HL-60 (cell line): ENCODE measurements at places on chromosomes 7 and 10.
A peak's percentile ranks its signal among the peaks of the same experiment; 100 is the strongest.

- DNase-seq = no peak
Observed at GRCh38 chr7:47757921-47758411, 176.1 kb upstream of the TNS3 start.

DNA sequence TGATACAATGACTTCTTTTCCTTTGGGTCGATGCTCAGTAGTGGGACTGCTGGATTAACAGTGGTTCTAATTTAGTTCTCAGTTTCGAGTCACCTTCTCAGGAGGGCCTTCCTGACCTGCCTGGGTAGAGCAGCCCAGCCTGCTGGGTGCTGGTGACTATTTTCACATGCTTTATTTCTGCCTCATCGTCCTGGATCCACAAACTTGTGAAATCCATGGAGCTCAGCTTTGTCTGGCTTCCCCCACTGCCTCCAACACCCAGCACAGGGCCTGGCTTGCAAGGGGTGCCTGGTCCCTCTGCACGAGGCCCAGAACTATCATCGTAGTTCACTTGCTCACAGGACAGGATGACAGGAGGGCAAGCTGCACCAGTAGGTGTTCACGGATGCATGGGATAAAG lies 46.9 kb downstream of the SPOCK2 start:
- no peak for DNase-seq

GRCh38 chr7:29859524-29860185 lies 53.3 kb downstream of the WIPF3 start:
- DNase-seq = peak; percentile 65

DNA sequence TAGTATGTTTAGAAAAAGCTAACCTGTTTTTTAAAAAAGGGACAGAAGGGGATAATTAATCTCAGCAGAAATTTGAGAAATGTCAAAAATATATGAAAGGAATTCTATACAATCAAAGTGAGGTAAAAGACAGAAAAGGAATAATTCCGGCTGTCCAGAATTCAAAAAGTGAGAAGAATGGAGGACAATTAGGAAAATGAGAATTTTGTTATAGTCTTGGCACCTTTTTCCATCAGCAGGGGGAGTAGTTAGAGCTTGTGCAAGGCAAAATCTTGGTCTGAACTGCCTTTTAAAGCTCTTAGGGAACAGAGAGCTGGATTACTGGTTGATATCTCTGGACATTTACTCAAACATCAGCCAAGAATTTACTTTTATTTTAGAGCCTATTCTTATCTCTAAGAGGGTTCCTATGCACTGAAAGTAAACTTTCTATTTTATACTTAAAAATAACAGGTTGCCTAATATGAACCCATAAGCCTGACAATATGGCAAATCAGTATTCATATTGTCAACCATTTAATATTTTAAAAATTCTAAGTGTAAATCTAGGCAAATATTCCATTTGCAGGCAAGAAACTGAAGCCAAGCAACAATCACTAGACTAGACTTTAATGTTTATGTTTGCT lies 185.6 kb downstream of the ANK3 start:
- no peak for DNase-seq

- DNase-seq = no peak
Observed at GRCh38 chr7:4234886-4235285, 447.2 kb upstream of the FOXK1 start.

DNA sequence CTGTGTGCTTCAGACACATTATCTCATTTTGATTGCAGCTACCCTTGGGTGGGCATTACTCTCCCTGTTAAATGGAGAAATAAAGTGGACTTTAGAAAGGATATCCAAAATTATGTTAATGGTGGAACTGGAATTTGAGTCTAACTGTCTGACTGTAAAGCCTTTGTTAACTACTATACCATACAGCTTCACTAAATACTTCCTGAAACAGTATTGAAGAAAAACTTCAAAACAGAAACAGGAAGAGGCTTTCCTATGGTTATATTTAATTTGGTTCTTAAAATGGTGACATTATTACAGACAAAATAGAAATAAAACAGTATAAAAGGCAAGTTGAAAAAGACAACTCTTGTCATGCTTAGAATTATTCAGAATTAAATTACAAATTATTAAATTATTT lies 25.0 kb downstream of the SPAG6 start:
- no peak for DNase-seq

- no peak for DNase-seq
Observed at GRCh38 chr10:113259576-113260226, 293.2 kb upstream of the HABP2 start.

GRCh38 chr7:138483531-138483930 lies 23.5 kb downstream of the TRIM24 start:
- DNase-seq = no peak

DNA sequence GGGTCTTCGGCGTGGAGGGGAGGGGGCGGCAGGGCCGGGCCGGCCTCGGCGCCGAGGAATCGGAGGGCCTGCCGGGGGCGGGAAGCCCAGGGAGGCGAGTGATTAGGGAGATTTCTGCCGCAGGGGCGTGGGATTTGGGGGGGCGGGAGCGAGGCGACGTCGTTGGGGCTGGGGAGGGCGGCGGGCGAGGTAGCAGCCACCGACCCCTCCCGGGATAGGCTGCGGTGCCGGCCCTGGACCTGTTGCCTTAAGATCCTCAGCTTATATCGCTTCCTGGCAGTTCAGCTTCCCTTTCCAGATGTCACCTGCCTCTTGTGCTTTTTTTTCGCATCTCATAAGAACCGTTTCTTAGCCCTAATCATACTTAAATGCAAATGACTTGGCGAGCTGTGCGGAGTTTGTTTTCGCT lies 655 bp downstream of the LMTK2 start:
- DNase-seq = no peak

DNA sequence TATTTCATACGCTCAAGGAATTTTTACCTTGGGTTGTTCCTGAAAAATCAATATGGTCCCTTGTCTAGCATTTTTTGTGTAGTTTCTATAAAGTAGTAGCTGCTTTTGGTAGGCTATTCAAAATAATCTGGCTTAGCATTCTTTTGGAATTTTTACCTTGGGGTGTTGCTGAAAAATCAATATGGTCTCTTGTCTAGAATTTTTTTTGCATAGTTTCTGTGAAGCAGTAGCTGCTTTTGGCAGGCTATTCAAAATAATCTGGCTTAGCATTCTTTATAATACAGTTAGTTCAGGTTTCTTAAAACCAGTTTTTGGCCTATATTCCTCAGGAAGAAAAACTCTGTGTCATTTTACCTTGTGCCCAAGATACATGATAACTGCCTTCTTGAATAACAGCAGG lies 301.9 kb downstream of the SUGCT start:
- no peak for DNase-seq

DNA sequence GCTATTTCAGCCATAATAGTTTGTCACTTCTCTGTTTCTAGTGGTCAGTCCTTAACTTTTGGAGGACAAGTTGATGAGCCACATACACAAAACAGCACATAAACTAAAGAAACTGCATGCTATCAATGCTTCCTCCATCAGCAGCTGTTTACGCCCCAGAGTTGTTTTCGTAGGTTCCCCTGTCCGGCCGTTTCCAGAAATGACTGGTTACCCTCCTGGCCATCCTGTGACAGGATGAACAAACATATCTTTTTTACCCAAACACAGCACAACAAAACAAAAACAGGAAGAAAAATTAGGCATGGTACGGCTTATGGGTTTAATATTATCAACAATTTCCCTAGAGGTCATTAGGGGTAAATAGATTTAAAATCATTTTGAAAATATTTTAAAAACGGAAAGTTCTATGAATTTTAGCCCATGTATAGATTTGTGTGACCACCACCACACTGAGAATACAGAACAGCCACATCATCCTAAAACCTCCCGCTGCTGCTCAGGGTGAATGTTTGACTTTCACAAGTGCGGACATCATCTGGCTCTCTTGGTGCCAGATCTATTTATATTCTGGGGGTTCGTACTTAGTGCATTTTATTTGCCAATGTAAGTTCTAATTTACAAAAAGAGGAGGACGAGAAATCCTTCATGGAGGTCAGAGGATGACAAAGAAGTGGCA lies 74.8 kb downstream of the HIPK2 start:
- no peak for DNase-seq

GRCh38 chr7:3846738-3847137 lies 545.7 kb downstream of the SDK1 start:
- DNase-seq = no peak

DNA sequence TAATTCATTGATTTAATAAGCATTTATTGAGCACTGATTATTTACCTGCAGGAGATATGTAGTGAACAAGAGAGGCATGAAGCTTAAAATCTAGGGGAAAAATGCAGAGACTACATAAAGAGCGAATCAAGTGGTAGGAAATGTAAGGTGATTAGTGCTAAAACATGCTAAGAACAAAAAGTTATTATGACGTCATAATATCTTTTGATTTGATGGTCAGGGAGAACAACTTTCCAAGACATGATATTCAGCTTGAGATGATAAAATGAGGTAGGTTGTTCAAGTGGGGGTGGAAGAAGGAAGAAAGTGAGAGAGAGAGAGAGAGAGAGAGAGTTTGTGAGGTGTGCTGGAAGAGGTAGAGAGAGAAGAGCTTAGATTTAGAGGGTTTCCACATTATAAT lies 317.7 kb downstream of the NRG3 start:
- DNase-seq = no peak

DNA sequence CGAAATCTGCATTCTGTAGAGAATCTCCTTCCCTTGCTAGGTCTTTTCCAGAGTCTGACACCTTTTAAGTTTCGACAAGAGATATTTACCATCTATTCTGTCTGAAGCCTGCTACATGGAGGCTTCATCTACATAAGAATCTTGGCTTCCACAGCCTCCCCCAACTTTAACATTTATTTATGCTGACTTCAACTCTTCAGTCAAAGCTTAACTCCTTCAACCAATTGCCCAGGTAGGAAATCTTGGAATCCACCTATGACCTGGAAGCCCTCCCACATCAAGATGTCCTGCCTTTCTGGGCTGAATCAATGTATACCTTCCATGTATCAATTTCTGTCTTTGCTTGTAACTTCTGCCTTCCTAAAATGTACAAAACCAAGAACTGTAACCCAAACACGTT lies 54.7 kb downstream of the MINPP1 start:
- no peak for DNase-seq

GRCh38 chr7:21869785-21870402 lies 75.8 kb downstream of the CDCA7L start:
- no peak for DNase-seq

DNA sequence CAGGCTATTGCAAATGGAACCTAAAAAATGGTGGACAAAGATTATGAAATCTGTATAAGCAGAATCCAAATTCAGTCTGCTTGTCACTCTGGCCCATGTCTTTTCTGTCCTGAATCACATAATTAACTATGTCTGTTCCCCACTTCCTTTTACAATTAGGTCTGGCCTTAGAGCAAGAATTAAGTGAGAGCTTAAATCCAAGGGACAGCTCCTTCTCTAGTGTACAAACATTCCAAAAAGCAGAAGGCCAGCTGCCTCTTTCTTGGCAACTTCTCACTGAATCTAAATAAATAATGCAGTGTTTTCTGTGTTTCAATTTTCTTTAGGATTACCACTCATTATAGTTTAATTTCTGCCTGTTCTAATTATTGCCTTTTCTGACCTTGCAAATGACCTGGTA lies 39.3 kb upstream of the NEBL start:
- no peak for DNase-seq

- DNase-seq = no peak
Observed at GRCh38 chr10:1019362-1019761, 6.3 kb downstream of the IDI2 start.

DNA sequence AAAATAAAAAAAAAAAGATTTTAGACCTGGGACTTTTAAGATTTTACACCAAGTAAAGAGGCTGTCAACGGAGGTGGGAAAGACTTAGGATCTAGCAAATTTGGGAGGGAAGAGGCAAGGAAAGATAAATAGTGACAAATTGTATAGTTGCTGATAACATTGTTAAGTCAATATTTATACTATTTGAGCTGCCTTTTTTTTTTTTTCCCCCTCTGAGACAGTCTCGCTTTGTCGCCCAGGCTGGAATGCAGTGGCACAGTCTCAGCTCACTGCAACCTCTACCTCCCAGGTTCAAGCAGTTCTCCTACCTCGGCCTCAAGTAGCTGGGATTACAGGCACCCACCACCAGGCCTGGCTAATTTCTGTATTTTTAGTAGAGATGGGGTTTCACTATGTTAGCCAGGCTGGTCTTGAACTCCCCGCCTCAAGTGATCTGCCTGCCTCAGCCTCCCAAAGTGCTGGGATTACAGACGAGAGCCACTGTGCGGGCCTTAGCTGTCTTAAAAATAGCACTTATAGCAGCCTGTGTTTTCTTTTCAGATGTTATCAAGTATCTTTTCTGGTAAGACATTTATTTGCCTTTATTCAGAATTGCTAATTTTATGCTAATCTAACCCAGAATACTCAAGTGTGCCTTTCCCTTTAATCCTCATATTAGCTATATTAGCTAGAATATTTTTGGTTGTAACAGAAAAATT lies 94.5 kb downstream of the MMRN2 start:
- DNase-seq = no peak

GRCh38 chr7:100546129-100546925 lies 7.3 kb downstream of the AGFG2 start:
- no peak for DNase-seq

- DNase-seq = no peak
Observed at GRCh38 chr7:44897309-44897708, 12.0 kb upstream of the PURB start.

GRCh38 chr7:53151496-53151895 lies 116.1 kb downstream of the POM121L12 start:
- no peak for DNase-seq

- DNase-seq = no peak
Observed at GRCh38 chr7:109259151-109259550, 689.5 kb downstream of the DNAJB9 start.

- no peak for DNase-seq
Observed at GRCh38 chr7:4689668-4690067, 7.6 kb downstream of the FOXK1 start.

DNA sequence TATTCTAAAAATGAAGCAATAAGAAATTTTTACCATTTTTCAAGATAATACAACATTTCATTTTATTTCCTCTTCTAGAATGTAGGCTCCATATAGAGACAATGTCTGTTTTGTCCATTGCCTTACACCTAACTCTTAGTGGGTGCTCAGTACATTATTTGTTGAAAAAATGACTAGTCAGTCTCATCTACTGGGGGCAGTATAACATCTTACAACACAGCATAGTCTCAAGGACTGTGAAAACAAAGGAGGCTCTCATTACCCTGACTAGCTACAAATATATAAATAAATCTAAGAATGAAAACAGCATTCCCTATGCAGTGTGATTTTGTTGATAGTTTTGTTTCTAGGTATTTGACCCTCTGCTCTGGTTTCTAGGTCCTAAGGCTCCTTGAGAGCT lies 11.6 kb downstream of the CRPPA start:
- DNase-seq = no peak

DNA sequence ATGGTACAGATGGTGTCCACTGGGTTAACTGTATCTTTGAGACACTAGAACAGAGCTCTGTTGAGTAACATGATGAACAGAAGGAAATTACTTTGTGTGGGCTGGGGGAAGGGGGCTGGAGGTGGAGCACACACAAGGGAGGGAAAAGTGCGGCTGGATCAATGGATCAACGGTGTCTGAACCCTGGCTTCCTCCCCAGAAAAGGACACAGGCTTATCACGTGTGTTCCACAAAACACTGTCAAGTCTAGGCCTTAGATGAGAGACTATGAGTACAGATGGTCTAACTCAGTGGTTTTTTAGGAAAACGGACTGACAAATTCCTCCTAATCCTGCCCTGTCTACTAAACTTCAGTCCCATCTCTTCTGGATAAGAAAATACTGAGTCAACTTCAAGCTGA lies 27.8 kb downstream of the HSPB1 start:
- DNase-seq = no peak
